ENCODE measurements at places on chromosomes 2 and 18.

DNA sequence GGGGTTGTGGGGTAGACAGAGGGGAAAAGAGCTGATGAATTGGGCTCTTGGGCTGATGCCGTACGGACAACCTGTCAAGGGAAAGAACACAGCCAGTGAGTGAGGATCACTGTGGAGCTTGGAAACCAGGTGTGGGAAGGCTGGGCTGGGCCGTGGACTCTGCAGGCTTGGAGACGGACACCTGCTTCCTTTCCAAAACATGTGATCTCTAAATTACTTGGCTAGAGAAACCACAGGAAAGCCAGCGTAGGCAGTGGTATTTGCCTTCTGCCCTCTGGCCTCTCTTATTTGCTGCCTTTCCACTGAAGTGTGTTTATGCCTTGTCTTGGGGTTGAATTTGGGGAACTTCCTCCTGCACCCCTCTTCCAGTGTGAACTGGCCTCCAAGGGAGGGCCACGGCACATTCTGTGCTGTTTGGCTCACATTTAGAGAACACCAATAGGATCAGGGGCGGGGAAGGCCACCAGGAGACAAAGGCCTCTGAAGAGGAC, 267.7 kb downstream of the PRKCE start:
- DNase-seq: peak; percentile 84

DNA sequence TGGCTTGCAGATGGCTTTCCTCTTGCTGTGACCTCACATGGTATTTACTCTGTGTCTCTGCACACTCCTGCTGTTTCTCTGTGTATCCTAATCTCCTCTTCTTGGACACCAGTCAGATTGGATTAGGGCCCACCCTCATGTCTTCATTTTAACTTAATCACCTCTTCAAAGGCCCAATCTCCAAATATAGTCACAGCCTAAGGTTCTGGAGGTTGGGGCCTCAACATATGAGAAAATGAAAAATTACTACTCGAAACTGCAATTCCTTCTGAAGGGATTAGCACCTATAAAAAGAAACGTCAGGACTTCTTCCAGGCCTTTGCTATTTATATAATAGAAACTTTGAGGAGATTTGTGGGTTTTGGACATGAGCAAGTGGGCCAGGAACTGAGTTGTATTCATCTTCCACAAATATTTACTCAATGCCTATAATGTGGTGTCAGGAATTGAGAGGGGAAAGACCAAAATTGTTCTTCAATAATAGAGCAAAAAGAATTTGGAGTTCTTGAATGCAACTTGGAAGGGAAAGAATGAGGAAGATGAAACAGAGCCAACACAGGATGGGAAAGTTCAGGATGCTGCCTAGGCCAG, 270.0 kb upstream of the FN1 start:
- DNase-seq: no peak

DNA sequence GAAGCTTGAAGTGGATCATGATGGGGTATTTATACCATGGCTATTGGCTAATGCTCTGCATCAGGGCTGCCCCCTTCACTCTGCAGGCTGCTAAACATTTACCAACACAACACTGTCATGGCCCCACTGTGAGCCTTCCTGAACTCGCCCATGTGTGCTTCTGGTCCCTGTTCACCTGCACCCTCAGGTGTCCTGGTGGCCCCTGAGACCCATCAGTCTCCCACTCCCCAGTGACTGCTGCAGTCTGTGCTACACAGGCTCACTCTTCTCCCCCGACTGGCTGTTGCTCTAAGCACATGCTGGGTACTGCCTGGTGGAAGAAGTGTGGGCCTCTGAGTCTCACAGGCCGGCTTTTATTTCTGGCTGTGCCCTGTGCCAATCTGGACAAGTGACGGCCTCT, 183.0 kb upstream of the HS6ST1 start:
- DNase-seq: no peak

GRCh38 chr2:219537657-219538488, 5.7 kb downstream of the CHPF start:
- DNase-seq: no peak

DNA sequence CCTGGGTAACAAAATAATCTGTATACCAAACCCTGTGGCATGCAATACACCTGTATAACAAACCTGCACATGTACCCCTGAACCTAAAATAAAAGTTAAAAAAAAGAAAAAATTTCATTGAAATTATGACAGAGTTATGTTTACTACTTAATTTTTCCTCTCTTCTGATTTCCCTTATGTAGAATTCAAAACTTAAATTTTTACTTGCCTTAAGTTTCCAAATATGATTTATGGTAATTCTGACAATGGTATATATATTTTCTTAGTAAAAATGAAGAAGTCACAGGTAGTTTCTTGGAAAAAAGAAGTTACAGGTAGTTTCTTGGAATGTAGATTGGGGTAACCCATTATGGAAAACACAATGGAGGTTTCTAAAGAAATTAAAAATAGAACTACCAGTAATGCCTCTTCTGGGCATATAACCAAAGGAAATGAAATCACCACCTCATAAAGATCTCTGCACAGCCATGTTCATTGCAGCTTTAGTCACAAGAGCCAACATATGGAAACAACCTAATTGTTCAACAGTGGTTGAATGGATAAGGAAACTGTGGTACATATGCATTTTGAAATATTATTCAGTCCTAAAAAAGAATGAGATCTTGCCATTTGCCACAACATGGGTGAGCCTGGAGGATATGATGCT, 164.9 kb downstream of the BABAM2 start:
- DNase-seq: no peak

- DNase-seq: no peak
Measured at GRCh38 chr18:59718464-59719157, 21.4 kb upstream of the CCBE1 start.

DNA sequence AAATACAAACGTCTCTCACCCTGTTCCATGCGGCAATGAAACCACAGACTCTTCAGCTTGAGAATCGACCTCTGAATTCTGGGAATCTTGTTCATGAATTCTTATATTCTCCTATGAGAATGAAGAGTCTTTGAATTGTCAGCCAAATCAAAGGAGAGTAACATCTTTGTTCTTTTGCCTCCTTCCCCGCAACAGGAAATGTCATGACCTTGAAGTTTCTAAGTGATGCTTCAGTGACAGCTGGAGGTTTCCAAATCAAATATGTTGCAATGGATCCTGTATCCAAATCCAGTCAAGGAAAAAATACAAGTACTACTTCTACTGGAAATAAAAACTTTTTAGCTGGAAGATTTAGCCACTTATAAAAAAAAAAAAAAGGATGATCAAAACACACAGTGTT, 21.8 kb downstream of the TNFAIP6 start:
- no peak for DNase-seq

- DNase-seq: no peak
Measured at GRCh38 chr18:56913941-56914340, 232.9 kb upstream of the BOD1L2 start.

DNA sequence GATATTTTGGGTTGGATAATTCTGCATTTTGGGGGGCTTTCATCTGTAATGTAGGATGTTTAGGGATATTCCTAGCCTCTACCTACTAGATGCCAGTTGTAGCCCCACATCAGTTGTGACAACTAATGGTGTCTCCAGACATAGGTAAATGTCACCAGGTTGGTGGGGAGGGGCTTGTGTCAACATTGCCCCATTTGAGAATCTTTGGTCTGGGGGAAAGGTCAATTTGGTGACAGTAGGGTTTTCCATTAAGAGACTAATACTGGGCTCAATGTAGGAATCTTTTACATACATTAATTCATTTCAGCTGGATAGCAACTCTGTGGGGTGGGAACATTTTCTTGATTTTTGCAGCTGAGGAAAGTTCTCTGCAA, 6.6 kb upstream of the AFTPH start:
- no peak for DNase-seq

GRCh38 chr2:20490300-20491181, 43.7 kb downstream of the RHOB start:
- no peak for DNase-seq

- no peak for DNase-seq
Measured at GRCh38 chr2:83941886-83942285, 517.2 kb downstream of the SUCLG1 start.

All from NCI-H2029 (cell line).